ENCODE measurements at places on chromosomes 7 and 10.

DNA sequence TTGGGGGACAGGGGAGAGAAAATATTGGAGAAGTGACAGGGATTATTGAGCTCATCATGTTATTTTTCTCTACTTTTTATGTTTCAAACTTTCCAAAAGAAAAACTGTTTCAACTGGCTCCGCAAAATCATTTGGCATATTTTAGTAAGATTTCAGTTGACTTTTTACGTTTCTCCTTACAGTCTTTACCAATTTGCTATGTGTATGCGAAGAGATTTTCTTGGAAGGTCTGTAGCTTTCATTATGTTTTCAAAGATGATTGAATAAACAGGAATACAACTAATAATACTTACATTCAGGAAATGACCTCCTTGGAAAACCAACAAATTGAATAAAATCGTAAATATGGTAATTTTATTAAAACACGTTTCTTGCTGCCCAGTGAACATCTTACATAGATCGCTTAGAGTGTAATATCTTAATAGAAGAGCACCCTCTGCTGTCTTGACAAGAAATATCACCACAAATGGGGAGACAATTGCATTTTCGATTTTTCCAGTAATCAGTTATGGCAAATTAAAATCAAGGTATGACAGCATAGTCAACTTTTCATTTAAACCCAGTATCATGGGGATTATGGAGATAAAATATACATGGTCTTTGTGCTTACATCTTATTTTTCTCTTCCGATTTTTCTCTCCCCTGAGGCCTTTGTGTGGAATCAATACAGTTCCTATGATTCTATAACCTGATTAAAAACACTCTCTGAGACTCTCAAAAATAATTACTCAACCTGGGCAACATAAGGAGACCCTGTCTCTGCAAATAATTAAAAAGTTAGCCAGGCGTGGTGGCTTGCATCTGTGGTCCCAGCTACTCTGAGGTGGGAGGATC lies 43.1 kb downstream of the MBL2 start:
- DNase-seq: peak; percentile 46

GRCh38 chr7:149664176-149664575 lies 109.2 kb downstream of the ZNF467 start:
- no peak for DNase-seq

- no peak for DNase-seq
These were observed 56.4 kb upstream of the TNRC18 start for GRCh38 chr7:5479941-5480517.

GRCh38 chr10:82661701-82662100 lies 786.7 kb downstream of the NRG3 start:
- no peak for DNase-seq

GRCh38 chr10:5360318-5360915 lies 4.3 kb upstream of the UCN3 start:
- DNase-seq: no peak

- no peak for DNase-seq
These were observed 240.9 kb upstream of the KAT6B start for GRCh38 chr10:74585231-74586087.

GRCh38 chr10:18260310-18260922 lies 120.2 kb downstream of the CACNB2 start:
- DNase-seq: no peak

GRCh38 chr10:99484626-99485581 lies 47.8 kb upstream of the NKX2-3 start:
- peak; percentile 10 for DNase-seq

DNA sequence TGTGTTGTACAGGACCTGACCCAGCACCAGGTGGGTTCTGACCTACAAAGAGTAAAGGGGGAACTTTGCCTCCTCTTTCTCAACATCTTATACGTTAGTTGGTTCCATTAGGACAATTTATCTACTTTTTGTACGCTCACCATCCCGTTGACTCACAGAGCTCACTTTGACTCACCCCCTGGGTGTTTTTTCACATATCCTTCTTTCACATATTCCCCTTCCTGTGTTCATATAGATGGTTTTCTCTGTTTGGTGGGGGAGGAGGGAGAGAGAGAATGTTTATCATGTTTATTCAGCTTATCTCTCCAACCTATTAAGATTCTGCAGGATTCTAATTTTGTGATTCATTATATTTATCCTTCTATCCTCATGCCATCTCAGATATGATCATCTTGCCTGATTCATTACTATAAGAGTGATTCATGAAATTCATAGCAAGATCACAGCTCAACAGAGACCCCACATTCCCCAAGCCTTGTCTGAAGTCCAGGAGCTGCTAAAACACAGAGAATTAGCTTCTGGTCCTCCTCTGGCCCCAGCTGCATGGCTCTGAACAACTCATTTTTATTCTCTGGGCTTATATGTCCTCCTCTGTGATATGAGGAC lies 37.2 kb downstream of the PRSS2 start:
- DNase-seq: no peak

- DNase-seq: peak; percentile 72
These were observed 32.6 kb downstream of the DUSP5 start for GRCh38 chr10:110530131-110530831.

DNA sequence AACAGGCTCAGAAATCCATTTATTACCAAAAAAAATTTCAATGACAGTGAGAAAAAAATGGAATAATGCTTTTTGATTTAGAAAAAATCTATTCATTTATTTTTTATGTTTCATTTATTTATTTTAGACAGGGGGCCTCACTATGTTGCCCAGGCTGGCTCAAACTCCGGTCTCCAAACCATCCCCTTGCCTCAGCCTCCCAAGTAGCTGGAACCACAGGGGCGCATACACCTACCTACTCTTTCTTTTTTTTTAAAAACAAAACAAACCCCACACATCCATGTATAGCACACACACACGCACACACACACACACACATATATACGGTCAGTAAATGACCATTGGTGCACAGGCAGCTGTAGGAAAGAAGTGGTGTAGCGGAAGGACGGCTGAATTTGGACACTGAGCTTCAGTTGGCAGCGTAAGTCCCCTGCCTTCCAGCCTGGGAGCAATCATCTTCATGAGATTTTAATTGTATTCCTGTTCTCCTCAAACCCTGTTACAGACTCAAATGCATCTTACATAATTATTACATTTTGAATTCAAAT lies 28.8 kb downstream of the ARL4A start:
- DNase-seq: no peak

DNA sequence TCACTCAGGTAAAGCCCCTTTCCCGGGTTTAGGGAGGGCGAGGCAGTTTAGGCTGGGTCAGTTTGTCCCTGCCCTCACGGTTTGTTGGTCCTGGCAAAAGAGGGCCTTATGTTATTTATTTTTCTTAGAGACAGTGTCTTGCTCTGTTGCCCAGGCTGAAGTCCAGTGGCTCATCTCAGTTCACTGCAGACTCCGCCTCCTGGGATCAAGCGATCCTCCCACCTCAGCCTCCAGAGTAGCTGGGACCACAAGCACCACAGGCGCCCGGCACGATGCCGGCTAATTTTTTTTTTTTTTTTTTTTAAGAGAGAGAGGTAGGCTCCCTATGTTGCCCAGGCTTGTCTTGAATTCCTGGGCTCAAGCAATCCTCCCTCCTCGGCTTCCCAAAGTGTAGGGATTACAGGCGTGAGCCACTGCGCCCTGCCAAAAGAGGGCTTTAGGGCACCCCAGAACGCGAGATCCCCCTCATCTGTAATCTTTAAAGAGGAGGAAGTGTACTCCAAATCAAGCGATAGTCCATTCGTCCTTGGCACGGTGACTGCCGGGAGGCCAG lies 626 bp upstream of the BMS1 start:
- DNase-seq: no peak

DNA sequence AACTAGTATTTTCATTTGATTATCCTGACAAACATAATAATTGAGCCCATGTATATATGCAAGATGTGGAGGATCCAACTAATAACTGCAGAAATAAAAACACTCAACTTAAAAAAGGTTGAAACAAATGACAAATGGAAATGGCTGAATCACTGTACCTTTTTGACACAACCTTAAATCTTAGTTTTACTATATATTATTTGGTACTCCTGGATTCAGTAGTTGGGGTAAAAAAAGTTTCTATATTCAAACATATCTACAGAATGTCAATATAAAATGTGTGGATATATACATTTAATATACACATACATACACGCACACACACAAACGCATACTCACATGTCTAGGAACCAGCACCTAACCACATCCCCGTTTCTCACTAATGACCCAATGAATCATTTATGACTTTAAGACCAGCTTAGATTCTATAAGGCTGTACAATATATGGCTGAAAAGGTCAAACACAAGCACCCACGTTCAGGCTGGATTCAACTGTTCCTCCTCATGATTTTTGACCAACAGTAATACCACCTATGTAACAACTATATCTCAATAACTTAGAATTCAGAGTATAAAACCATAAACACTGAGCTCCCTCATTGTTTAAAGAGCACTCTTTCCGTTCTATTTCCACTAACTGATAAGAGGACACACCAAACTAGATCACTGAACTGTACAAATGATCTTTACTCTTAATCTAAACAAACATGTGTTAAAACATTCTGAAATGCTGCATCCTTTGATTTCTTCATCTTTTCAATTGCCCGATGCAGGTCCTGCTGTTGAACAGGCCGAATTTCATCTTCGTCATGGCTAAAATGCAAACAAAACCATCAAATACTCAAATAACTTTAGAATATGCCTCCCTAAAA lies 63.8 kb downstream of the ATAD1 start:
- DNase-seq: no peak

GRCh38 chr7:96527133-96527827 lies 182.4 kb downstream of the SEM1 start:
- no peak for DNase-seq

GRCh38 chr10:75430000-75430763 lies 1.2 kb upstream of the LRMDA start:
- DNase-seq: peak; percentile 91
